NCI-H460 (cell line): ENCODE measurements at places on chromosomes 12 and 14. TPM values are rescaled to one million over a fixed set of nuclear protein-coding genes. Genes with fewer than 3 reads are reported as not detected.

GRCh38 chr12:12024911-12025682, 45.6 kb upstream of the BCL2L14 start:
- DNase-seq = no peak

DNA sequence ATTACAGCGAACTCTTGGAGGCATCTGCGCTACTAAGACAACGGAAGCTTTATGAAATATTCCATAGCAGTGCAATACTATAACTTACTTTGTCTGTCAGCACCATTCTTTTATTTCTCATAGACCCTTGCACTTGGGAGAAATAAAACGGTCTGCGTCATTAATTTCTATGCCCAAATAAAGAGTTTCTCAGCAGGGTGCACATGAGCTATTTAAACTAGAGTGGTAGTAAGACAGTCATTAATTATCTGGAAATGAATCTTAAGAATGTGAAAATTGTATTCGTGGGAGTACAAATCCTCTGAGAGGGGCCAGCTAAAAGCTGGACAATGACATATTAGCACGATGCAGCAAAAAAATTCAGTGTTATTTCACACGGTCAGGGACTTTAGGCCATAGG, 903.4 kb upstream of the FOXG1 start:
- DNase-seq = no peak

DNA sequence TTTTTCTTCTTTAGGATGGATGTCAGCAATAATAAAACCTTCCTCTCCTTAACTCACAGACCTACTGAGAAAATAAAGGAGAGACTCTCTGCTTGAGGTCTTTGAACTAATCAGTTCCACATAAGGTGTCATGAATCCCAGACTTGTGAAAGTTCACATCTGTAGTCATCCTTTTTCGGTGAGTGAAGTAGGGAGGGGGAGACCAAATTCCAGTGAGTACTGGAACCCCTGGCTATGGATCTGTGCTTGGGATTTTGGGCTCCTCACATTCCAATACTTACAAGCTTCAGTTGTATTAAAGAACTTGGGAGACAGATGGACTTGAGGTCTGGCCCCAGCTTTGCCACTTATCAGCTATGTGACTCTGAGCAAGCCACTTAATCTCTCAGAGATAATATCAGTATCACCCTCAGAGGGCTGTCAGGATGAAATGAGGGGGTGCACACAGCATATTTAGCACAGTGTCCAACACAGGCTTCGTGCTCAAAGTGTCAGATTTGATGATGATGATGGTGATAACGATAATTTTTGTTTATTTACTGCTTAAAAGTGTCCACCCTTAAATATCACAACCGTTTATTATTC, 34.8 kb upstream of the APPL2 start:
- no peak for DNase-seq

GRCh38 chr12:65123435-65124063, 2.4 kb upstream of the WIF1 start:
- peak; percentile 33 for DNase-seq

DNA sequence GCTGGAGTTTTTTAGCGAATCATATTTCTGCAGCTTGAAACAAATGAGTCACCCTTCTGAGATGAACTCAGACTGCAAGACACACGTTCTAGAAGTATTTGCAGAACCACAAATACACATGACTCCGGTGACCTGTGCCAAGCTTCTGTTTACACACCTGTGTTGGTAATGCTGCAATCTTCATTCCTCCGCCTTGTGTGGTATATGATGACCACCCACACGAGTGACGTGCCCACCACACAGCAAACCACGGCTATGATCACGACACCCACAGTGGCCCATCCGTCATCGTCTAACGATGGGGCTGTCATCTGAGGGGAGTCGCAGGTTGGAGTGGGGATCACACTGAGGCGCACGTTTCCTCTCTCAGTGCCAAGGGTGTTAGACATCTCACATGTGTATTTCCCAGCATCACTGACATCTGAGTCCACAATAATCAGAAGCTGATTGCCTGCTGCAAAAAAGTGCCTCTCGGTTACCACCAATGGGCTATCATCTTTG, 43.0 kb downstream of the LRIG3 start:
- no peak for DNase-seq

GRCh38 chr12:79566452-79567174, 124.2 kb downstream of the PAWR start:
- DNase-seq = no peak

Gene TSPAN9
- total RNA-seq = 3.2 and 7.0 TPM in 2 replicates

Gene SSTR1
- total RNA-seq = not detected in 2 replicates
